ENCODE measurements at places on chromosomes 3 and 15.

DNA sequence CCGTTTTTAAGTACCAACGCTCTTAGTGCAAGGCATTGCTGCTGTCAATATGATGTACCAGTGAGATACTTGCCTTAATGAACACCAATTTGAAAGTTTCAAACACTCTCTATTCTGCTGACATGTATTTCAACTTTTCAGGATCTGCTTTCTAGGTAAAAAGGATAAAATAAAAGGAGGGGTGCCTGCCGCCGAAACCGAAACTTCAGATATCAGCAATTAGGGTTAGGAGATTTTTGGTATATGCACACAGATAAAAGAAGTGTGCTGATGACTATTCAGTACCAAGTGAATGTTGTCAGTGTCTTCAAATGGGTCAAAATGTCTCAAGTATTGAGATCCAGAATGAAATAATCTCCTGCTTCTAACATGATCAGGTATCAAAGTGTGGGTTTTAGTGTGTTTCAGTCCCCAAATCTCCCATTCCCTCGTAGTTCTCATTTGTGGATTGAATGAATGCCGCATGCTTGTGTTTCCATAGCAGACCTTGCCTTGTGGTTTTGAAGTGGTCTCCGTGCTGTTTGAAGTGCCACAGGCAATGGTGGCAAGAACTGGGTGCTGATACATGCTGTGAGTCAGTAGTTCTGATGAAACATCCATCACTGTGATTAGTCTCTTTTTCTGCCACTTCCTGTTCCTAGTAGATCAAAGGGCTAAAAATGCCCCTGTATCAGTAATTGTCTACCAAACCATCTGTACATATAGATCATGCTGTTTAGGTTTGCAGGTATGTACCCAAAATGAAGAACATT lies 22.5 kb downstream of the CHST14 start:
- no peak for DNase-seq

- DNase-seq: no peak
Observed at GRCh38 chr15:66700412-66700801, 1.6 kb upstream of the SMAD6 start.

- DNase-seq: no peak
Observed at GRCh38 chr3:80238606-80239005, 470.8 kb upstream of the ROBO1 start.

DNA sequence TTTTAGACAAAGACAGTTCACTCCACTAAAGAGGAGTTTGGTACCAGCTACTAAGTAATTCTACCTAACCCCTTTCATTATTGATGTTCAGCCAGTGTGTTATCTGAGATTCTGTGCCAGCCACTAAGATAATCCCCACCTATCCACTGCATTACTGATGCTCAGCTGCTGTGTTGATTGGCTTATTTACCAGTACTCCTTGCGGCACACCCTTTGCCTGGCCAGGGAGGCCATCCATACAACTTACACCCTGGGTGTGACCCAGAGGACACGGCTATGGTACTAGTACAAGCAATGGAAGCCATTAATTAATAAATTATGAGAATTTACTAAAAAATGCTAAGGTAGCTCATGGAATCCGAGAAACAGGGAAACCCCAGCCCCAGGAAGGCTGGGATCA lies 290.7 kb upstream of the CTNNB1 start:
- DNase-seq: no peak

GRCh38 chr3:103786296-103786695 lies 1351.5 kb downstream of the ZPLD1 start:
- no peak for DNase-seq

DNA sequence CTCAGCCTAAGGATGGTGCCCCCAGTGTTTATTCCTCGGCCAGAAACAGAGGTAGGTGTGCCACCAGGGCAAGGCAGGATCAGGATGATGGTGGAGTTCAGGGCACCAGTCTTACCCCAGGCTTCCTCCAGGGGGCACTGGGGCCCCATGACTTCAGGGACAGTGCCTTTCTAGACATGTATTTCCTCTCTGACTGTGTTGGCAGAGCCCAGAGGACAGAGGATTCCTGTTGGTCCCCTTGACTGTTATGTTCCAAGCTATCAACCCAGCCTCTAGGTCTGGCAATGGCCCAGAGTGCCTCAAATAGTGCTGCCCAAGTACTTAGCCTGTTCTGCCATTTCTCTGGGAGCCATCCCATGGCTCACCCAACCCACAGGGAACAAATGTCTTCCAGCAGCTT lies 2.8 kb downstream of the HEMK1 start:
- peak; percentile 86 for DNase-seq

DNA sequence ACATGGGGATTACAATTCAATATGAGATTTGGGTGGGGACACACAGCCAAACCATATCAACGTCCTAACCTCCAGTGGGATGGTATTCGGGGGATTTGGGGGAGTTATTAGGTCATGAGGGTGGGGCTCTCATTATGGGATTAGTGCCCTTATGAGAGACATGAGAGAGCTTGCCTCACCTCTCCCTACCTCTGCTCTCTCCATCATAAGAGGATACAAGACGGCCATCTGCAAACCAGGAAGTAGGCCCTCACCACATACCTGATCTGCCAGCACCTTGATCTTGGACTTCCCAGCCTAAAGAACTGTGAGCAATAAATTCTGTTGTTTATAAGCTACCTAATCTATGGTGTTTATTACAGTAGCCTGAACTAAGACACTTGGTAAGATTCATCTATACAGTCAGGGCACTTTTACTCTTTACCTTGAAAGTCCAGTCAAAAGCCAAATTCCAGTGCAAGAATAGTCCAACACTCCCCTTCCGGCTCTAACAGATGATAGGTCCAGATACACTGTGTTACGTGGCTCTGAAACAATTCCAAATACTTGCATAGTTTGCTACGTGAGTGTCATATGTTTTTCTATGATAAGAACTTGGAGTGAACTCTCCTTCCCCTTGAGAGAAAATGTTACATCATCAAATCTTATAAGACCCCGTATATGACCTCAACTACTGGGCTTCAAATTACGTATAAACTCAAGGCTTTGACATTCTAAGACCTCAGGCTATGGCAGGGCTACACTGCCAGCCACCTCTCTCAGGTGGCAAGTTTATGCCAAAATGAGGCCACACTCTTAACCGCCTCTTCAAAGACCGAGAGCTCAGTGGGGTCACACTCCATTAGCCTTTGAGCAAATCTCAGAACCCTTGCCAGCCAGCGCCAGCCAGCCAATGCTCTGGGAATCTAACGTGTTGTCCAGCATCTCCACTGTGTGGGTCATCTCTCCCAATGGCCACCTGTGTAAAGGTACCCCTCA lies 129.9 kb downstream of the XXYLT1 start:
- DNase-seq: no peak

DNA sequence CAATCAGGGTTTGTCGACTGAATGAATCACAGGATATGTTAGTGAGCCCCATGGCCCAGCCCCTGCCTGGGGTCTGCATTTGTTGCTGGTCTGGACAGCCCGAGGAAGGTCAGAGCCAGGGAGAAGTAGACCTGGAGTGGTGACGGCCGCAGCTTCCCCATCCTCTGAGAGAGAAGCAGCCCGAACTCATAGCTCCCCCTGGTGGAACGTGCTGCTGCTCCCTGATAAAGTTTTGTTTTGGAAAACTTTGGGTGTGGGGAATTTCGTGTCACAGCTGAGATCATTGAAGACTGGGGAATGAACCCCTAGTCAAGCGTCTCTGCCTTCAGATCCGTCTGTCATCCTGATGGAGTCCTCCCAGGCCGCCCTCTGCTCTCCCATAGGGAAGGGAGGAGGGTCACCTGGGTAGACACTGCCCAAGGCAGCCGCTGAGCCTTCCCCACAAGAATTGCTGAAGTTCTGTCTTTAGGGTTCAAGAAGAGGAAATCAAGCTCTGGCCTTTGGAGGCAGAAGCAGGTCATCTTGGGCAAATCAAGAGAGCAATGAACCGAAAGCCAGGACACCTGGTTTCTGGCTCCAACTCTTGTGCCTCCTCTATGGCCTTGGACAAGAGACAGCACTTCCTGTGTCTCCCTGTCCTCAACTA lies 60.5 kb downstream of the GLDN start:
- DNase-seq: peak; percentile 4

DNA sequence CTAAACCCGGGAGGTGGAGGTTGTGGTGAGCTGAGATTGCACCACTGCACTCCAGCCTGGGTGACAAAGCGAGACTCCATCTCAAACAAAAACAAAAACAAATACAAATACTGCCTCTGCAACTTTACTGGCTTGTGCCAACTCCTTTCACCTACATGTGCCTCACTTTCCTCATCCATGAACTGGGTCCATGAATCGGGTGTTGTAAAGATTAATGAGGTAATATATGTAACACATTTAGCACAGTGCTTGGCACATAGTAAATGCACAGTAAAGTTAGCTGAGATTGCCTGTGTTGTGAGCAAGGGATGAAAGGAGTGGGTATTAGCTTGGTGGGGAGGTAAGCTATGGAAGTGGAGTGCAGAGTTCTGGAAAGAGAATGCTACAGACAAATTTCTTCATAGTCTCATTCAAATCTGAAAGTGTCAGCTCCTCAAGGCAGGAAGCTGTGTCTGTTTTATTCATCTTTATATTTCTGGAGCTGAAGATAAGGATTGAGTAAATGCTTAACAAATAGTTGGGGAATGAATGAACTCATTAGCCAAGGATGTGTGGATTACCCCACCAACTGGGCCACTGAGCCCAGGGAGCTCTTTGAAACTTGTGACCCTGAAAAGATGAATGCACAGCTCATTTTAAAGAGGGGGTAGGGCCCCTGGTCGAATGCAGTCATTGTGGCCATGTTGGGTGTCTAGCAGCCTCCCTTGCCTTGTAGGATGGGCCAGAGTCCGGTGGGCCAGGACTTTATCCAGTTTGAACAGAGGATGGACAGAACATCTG lies 7.7 kb upstream of the CDCP1 start:
- no peak for DNase-seq

GRCh38 chr3:125990253-125990970 lies 21.4 kb downstream of the ROPN1B start:
- DNase-seq: peak; percentile 78

GRCh38 chr3:39143051-39143885 lies 10.1 kb downstream of the CSRNP1 start:
- DNase-seq: no peak

DNA sequence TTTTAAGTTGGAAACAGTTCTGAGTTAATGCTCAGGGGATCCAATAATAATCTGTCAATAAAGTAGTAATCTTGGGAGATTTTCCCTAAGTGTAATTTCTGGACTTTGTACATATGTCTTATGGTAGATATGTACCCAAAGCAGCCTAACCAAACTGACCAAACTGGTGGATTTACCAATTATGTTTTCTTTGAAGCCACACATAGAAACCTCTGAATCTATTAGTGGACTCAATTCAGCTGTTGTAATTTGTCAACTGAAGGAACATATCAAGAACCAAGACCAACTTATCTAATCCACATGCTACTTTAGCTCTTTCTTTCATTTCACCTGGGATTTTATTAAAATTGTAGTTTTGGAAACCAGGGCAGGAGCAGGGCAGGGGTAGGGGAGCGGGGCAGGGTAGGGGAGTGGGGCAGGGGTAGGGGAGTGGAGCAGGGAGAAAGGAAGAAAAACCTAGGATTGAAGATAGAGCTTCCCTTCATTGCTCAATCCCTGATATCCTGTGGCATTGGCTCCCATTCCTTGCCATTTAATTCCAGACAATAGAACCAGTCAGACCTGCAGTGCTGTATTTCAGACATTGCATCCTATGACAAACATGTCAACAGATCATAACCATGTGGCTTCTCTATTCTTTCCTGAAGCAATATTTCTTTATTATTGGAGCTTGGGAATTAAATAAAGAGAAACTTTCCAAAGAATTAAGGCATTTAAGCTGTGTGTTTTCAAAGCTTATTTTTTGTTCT lies 101.8 kb downstream of the NFKBIZ start:
- no peak for DNase-seq

GRCh38 chr3:101966226-101966625 lies 116.9 kb downstream of the NFKBIZ start:
- no peak for DNase-seq

DNA sequence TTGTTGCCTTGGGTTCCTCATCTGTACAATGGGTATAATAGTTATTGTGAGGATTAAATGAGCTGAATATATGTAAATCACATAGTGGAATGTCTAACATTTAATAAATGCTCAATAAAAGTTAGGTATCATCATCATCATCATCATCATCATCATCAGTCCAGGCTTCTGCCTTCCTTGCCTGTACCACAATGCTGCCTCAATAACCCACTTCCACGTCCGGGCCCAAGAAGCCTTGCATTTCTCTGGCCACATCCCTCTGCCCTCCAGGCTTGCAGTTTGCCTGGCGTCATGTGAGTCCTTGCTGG lies 137.4 kb downstream of the THSD4 start:
- DNase-seq: no peak

DNA sequence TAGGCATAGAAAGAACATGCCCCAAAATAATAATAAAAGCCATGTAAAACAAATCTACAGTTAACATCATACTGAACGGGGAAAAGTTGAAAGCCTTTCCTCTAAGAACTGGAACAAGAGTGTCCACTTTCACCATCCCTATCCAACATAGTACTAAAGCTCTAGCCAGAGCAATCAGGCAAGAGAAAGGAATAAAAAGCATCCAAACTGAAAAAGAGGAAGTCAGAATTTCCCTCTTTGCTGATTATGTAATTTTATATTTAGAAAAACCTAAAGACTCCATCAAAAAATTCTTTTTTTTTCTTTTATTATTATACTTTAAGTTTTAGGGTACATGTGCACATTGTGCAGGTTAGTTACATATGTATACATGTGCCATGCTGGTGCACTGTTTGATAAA lies 661.6 kb upstream of the CBLB start:
- DNase-seq: no peak

GRCh38 chr15:60390871-60391501 lies 6.8 kb downstream of the ANXA2 start:
- peak; percentile 91 for DNase-seq

DNA sequence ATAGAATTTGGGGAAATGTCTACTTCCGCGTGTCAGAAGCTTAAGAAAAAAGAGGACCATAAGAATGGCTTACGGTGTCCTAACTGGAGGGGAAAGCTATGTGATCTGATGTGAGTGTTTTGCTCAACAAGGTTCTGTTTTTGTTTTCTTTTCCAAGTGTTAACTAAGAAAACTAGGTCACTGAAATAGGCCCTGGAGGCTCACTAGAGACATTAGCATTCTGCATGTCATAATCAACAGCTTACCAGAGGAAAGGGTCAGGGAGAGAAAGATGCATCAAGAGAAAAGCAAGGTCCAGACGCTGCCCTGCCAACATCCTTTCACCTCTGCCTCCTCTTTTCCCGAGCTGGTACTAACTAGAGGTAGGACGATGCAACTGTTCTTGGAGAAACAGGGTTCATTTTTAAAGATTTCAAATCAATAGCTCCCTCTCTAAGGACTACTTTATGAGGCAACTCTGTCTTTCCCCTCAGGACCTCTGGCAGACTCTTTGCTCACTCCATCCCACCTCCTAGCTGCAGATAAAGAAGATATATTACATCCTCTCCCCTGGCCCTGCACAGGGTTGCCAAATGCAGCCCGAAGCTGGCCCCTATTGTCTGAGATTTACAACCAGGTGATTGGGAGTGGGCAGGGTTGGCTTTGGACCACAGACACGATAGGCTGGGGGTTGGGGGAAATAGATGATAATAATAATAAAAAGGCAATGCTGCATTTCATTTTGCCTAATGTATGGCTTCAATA lies 209.9 kb upstream of the SLC2A2 start:
- no peak for DNase-seq

DNA sequence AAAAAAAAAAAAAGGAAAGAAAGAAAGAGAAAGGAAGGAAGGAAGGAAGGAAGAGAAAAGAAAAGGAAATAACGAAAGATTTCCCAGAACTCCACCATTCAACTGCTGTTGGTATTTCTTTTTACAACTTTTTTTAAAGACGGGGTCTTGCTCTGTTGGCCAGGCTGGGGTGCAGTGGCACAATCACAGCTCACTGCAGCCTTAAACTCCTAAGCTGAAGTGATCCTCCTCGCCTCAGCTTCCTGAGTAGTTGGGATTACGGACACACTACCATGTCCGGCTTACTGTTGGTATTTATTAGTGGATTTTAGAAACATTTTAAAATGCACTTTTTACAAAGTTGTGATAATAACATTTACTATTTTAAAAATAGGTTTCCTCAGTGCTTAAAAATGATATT lies 15.0 kb upstream of the USP3 start:
- DNase-seq: no peak
